K562 (cell line): ENCODE measurements at places on chromosomes 13 and 19. TPM values are rescaled to one million over a fixed set of nuclear protein-coding genes. Genes with fewer than 3 reads are reported as not detected.

C19orf38 gene
- 0.18 and 0.29 TPM in 2 replicates for total RNA-seq

RNF17 gene
- 0.45 and 0.58 TPM in 2 replicates for total RNA-seq

TMEM190 gene
- total RNA-seq, result not detected in 2 replicates

NLRP11 gene
- 0.07 and 0.16 TPM in 2 replicates for total RNA-seq

TUBA3C gene
- total RNA-seq, result 2.9 TPM in 2 replicates

ZNF726 gene
- total RNA-seq, result 10.5 and 11.6 TPM in 2 replicates

RFX1 gene
- 17.9 and 19.3 TPM in 2 replicates for total RNA-seq
